ENCODE measurements at places on chromosomes 4 and X. TPM values are rescaled to one million over a fixed set of nuclear protein-coding genes. Genes with fewer than 3 reads are reported as not detected.
A peak's percentile ranks its signal among the peaks of the same experiment; 100 is the strongest.

DNA sequence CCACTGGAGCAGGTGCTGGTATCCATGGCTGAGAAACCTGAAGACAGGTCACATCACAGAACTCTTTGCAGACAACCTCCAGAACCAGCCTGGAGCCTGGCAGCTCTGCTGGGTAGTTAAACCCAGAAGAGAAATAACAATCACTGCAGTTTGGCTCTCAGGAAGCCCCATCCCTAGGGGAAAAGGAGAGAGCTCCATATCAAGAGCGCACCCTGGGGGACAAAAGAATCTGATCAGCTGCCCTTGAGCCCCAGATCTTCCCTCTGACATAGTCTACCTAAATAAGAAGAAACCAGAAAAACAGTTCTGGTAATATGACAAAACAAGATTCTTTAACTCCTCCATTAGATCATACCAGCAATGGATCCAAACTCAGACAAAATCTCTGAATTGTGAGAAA lies 823.2 kb upstream of the FRG1 start:
- DNase-seq: no peak

DNA sequence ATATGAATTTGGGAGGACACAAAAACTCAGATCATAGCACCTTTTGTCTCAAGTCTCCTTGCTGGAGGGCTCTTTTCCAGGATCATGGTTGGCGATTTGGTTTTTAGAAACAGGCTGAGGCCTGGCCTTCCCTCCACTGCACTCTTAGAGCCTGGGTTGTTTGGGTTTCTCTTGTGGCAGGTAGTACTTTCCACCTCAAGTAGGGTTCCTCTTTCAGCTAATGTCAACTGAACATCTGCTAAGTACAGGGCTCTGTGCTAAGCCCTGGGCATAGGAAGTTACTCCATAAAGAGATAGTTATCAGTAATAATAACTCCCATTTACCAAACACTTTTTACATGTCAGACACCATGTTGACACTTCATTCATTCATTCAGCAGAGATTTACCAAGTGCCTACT lies 28.2 kb upstream of the APLN start:
- DNase-seq: no peak

DNA sequence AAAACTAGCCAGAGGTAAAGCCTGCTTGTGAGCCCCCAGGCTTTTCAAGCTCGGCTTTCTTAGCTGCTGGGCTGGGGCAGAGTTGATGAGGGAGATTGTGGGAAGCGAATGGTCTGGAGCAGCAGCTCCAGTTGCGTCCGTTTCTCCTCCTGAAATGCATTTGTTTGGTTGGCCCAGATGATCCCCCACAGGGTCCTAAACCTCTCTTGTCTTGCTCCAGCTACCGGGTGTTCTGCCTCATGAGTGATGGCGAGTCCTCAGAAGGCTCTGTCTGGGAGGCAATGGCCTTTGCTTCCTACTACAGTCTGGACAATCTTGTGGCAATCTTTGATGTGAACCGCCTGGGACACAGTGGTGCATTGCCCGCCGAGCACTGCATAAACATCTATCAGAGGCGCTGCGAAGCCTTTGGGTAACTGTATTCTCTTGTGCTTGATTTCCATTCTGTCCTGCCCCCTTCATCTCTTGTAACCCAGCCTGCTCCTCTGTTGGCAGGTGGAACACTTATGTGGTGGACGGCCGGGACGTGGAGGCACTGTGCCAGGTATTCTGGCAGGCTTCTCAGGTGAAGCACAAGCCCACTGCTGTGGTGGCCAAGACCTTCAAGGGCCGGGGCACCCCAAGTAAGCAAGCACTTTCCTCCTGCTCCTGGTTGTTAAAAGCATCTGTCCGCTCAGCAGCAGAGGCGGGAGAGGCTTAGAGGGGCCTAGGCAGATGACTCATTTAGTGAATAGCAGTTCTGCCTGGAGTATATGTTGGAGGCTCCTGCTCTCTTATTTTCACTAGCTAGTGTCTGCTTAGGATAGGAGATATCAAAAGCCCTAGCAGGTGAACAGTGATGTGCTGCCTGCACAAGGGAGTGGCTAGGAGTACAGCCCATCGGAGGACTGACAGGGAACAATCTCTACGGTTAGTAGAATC lies 15.3 kb downstream of the TKTL1 start:
- no peak for DNase-seq

DNA sequence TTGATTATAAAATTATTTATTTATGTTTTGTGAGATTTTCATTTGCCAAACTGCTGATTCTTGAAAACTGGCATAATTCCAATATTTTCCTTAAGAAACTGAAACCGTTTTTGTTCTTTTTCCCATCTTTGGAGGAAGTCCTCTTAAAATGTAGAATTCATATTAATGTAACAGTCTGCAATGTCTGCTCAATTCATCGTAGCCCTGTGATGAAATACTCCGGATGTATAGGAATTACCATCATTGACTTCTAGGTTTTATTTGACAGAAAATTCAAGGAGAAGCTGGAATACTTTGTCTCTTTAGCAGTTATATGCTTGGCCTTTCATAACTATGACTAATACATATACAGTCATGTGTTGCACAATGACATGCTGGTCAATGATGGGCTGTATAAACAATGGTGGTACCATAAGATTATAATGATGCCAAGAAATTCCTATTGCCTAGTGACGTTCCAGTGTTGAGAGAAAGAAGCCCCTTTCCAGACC lies 185.0 kb upstream of the GPRIN3 start:
- peak; percentile 80 for DNase-seq

- DNase-seq: no peak
Observed at GRCh38 chr4:40848940-40849339, 99.2 kb downstream of the NSUN7 start.

DNA sequence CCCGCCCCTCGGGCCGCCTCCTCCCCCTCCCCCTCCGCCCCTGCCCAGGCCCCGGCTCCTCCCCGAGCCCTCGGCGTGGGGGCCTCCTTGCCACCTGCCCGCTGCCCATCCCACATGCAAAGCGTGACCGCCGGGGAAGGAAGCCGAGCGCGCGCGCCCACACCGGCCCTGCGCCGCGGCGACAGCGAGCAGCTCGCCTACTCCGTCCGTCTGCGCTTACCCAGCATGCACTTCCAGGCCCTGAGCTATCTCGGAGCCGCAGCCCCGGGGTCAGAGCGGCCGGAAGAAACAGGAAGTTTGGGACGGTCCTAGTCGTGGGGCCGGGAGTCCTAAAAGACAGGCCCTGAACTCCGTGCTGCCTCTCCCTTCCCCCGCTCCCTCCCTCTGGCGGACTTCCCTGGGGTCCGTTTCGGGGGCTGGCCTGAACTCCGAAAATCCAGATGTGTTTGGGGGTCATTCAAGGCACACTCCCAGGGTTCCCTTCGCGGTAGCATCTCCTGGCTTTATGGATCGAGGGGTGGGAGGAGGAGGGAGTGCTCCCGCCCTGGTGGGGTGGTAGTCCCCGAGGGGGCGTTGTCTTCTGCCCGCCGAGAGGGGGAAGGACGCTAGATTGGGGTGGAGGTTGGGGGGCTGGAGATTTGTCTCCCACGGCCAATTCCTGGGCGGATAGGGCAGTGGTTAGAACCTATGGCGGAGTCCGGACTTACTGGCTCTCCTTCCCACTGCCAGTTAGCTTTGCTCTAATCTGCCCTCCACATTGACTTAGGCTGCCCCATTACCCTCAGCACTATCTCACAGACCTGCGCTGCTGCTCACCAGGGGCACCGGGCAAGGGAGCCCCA lies 25.0 kb upstream of the BCORL1 start:
- DNase-seq: no peak

GRCh38 chrX:109732017-109732801 lies 848 bp downstream of the ACSL4 start:
- no peak for DNase-seq

DNA sequence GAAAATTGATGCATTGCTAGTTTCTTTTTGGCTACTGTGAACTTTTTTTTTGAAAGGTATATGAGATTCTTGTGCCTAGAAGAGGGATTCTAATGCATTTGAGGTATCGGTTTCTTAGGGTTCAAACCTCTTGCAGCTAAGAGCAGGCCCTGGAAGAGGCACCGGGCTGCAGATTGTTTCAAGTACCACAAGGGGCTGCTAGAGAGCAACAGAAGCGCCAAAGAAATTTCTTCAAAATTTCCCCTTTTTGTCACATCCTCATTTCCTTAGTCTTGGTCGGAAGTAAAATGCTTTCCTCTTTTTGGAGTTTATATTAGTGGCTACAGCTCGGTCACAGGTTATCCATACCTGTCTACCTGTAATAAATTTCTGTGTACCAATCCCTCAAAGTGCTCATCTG lies 89.8 kb downstream of the PDGFRA start:
- no peak for DNase-seq

DNA sequence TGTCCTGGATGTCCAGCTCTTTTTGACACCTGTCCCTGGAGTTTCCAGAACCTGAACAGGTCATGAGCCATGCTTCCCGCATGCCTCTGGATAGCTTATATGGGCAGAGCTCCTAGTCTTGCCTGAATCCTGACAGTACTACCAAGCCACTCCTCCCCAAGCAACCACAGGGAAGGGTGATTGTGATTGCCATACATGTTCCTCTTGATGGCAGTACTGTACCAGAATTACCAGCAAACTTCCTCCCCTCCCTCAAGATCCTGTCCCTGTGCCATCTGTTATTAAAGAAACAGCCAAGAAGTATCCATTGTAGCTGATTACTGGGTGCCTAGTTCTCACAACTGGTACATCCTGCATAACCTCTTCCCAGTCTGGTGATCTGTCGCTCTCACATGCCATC lies 264.3 kb upstream of the AGTR2 start:
- DNase-seq: no peak

GRCh38 chrX:110180176-110180927 lies 137.5 kb downstream of the AMMECR1 start:
- no peak for DNase-seq

DNA sequence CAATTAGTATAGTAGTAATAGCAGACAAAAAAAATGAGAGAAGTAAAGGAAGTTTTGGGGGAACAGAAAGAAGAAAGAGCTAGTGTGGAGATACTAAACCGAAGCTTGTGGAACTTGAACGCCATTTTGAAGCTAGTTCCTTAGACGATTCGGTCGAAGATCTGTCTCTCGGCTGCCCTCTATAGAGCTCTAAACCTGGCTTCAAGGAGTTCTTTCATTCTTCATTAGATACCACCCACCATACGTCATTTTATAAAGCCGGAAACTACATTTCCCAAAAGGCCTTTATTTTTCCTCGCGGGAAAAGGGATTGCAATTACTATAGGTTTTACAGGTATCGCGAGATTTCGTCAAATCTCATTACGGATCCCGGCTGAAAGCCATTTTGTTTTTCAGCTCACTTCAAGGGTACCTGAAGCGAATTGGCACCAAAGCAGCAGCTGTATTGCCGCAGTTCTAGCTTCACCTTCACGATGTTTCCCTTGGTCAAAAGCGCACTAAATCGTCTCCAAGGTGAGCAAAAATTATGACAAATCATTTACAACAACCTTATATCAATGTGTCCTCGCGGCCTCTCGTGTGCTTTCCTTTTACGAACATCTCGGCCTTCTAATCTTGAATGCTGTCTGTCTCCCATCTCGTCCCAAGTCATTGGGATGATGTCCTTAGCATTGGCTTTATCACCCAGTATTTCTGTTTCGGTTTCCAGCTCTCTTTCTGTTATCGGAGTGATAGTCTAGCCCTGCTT lies at the start of gene COX7B:
TSS of gene COX7B (plus strand) at position 388 of the 748 bp plus-strand sequence. CDS start at position 474, 86 bp downstream.
- peak; percentile 90 for DNase-seq

CCDC158 gene
- total RNA-seq: not detected

FAAH2 gene
- total RNA-seq: not detected

SRPX gene
- total RNA-seq: 267 TPM

TBX22 gene
- total RNA-seq: not detected

All from glomerular endothelial cell (primary cell).